ENCODE measurements at places on chromosomes 3 and 15. TPM values are rescaled to one million over a fixed set of nuclear protein-coding genes. Genes with fewer than 3 reads are reported as not detected.
A peak's percentile ranks its signal among the peaks of the same experiment; 100 is the strongest.

CHST14 gene
- total RNA-seq = 26.6 TPM

KBTBD8 gene
- total RNA-seq = 0.86 TPM

TMEM212 gene
- not detected for total RNA-seq

HACL1 gene
- total RNA-seq = 13.4 TPM

TAMM41 gene
- 8.2 TPM for total RNA-seq

GRCh38 chr3:155323063-155323666 is 29.7 kb upstream of the STRIT1 start:
- no peaks in the 10 kb centered on the region for H3K36me3 ChIP-seq
- H3K4me3 ChIP-seq = no peak overlapping the region
- H3K4me1 ChIP-seq = no peaks in the 10 kb centered on the region
- H3K27ac ChIP-seq = no peak overlapping the region
- H3K27me3 ChIP-seq = no peaks in the 10 kb centered on the region

- H3K36me3 ChIP-seq = no peaks in the 10 kb centered on the region
- H3K4me3 ChIP-seq = no peak overlapping the region
- H3K4me1 ChIP-seq = no peaks in the 10 kb centered on the region
- no peak overlapping the region for H3K27ac ChIP-seq
These were observed 16.9 kb downstream of the CEP19 start for GRCh38 chr3:196694941-196695848.

- H3K4me1 ChIP-seq = no peaks in the 10 kb centered on the region
- DNase-seq = peak; percentile 43
- H3K36me3 ChIP-seq = no peaks in the 10 kb centered on the region
- H3K4me3 ChIP-seq = peak within 1 kb of the TSS; percentile 71
- H3K27ac ChIP-seq = no peak within 1 kb of the TSS
- H3K27me3 ChIP-seq = peaks cover 57% of the 10 kb centered on the region
These were observed at the start of gene SV2B for GRCh38 chr15:91099995-91100813. TSS of gene SV2B (plus strand) at chr15:91100257. CDS start at chr15:91226264, 126,007 bp downstream.

- H3K36me3 ChIP-seq = no peaks in the 10 kb centered on the region
- no peak overlapping the region for H3K4me3 ChIP-seq
- H3K27me3 ChIP-seq = no peaks in the 10 kb centered on the region
These were observed 48.7 kb downstream of the BSN start for GRCh38 chr3:49602877-49603411.

DNA sequence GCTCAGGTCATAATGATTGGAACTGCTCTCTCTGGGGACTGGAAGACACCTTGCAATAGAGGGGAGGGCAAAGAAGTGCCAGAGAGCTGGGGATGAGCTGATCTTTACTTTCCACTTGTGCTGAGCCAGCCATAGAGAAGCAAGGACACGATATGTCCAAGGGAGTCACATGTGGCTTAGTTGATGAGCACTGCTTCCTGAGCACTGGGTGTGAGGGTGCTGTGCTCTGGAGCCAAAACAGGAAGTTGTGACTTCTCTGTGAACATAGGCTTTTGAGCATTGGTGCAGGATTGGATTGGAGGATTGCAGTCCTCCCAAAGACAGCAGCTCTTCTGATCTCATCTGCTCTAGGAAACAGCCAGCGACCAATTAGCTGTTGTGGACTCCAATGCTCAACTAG is 6.7 kb downstream of the PARP14 start:
- no peak for DNase-seq
- H3K27ac ChIP-seq = no peak overlapping the region
- H3K27me3 ChIP-seq = no peaks in the 10 kb centered on the region
- 0 out of 2 replicates have a peak, but pooled peaks cover 2% of the 10 kb centered on the region for H3K36me3 ChIP-seq
- H3K4me3 ChIP-seq = no peak overlapping the region

DNA sequence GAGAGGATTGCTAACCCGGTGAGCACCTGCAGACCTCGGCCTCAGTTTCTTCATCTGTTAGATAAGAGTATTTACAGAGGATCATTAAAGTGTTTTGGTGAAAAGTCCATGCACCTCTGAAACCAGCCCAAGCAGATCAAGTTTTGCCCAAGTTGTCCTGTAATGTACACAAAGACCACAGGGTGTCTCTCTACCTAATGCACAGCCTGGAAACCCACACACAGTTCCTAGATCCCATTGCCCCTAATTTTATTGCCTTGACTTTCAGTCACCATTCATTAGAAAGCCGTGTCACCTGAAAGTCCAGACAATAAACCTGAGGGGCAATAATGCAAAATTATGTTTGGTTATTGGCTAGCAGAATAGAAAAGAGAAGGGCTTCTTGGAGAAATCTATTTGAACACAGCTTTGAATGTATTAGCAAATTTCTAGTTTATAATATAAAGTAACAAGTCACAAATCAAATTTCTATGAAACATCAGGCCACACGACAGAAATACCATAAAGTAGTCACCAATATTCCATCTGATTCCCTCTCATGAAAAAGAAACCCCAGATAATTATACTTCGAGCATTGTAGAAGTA is 161.3 kb upstream of the SLC2A2 start:
- H3K27me3 ChIP-seq = no peaks in the 10 kb centered on the region
- no peak overlapping the region for H3K4me3 ChIP-seq
- H3K27ac ChIP-seq = no peak overlapping the region
- H3K36me3 ChIP-seq = no peaks in the 10 kb centered on the region
- DNase-seq = peak; percentile 63

DNA sequence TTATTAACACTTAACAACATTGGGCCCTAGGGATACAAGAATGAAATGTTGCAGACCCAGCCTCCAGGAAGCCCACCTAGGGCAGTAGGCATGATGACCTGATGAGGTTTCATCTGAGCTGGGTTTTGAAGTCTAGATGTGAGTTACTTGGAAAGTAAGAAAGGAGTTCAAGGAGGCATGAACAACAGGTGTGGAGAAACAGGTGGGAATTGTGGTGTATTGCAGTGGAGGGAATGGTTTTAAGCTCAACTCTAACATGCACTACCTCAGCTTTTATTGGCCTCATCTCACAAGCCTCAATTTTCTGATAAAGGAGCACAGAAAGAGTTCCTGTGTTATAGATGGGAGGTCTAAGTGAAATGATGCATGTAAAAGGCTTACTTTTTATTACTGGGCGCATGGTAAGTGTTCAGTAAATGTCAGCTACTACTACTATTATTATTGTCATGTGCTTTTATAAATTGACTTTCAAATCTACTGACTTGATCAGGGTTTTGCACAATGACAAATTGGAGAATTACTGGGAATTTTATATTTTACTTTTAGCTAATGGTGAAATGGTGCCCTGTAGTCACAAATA is 19.3 kb downstream of the SCAANT1 start:
- no peaks in the 10 kb centered on the region for H3K27me3 ChIP-seq
- H3K4me1 ChIP-seq = peaks cover 9% of the 10 kb centered on the region
- H3K4me3 ChIP-seq = no peak overlapping the region
- DNase-seq = no peak
- H3K36me3 ChIP-seq = no peaks in the 10 kb centered on the region

DNA sequence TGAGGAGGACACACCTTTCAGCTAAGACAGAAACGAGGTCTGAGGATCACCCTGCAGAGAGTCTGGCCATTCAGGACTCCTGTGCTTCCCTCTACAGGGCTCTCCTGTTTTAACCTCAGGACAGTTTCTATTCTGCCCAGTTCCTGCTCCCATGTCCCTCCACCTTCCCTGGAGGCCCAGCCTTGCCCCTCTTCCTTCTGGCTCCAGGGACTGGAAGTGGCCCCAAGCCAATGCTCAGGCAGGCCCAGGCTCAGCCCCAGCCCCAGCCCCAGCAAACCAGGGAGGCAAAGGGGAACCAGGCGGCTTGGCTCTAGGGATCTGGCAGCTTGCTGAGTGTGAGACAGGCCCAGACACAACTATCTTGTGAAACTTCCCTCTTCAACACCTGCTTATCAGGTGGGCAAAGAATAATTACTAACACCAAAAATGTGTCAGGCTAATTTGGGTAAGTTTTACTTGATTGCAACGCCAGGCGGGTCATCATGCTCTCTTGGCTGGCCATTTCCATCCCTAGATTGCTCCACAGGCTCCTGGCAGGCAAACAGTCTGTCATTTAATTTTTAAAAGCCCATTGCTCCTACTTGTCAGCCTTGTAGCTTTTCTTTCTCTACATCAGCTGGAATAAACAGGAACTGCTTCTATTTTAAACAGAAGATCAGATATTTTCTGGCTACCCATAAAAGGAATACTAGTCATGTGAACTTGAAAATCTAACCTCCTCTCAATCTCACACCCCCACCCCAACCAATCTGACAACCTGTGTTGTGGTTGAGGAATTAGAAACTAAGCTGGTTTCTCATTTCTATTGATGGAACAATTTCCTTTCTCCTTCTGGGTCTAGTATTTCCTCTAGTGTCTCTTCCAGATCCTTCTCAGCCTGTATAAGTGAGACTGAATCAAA is 33.5 kb downstream of the UPK1B start:
- no peak overlapping the region for H3K27ac ChIP-seq
- H3K4me1 ChIP-seq = no peaks in the 10 kb centered on the region
- no peak overlapping the region for H3K4me3 ChIP-seq
- peaks cover 11% of the 10 kb centered on the region for H3K36me3 ChIP-seq
- DNase-seq = peak; percentile 20
- H3K27me3 ChIP-seq = no peaks in the 10 kb centered on the region

DNA sequence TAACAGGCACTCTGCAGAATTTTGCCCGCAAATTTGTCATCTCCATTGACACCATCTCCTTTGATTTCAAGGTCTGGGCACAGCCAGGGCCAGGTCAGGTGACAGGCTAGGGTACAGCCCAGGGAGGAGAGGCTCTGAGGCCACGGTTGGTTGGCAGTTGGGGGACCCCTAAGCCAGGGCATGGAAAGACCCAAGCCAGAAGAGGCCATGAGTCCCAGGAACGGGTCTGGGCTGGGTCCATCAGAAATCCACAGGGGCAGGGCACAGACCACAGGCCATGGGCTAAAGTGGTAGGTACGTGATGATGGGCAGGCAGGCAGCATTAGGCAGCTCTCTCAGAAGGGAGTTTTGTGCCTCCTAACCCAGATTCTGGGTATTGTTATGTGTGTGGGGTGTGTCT is 45.8 kb downstream of the SEMA3G start:
- no peak overlapping the region for H3K27ac ChIP-seq
- no peaks in the 10 kb centered on the region for H3K36me3 ChIP-seq
- no peak overlapping the region for H3K4me3 ChIP-seq
- H3K4me1 ChIP-seq = no peaks in the 10 kb centered on the region
- no peak for DNase-seq

- H3K27me3 ChIP-seq = peaks cover 28% of the 10 kb centered on the region
- H3K36me3 ChIP-seq = no peaks in the 10 kb centered on the region
- H3K27ac ChIP-seq = no peak overlapping the region
- no peak for DNase-seq
These were observed 3.5 kb upstream of the FAM81A start for GRCh38 chr15:59434481-59434880.

DNA sequence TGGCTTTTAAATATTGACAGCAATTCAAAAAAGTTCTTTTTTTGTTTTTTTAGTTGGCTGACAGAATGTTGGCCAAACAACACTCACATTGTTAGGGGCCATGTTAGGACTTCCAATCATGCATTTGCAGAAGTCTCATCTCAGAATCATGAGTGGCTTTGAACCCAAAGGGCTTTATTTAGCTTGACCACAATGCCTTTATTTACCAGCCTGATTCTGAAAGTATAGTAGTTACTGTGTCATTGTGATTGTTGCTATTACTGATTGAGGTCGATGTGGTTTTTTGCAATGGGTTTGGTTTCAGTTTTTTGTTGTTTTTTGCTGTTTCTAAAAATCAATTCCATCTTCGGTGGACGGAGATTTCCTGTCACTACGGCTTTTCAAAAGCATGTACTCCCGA is 7.2 kb downstream of the GLDN start:
- H3K4me1 ChIP-seq = no peaks in the 10 kb centered on the region
- no peak overlapping the region for H3K4me3 ChIP-seq
- H3K36me3 ChIP-seq = no peaks in the 10 kb centered on the region
- H3K27me3 ChIP-seq = no peaks in the 10 kb centered on the region
- DNase-seq = no peak

DNA sequence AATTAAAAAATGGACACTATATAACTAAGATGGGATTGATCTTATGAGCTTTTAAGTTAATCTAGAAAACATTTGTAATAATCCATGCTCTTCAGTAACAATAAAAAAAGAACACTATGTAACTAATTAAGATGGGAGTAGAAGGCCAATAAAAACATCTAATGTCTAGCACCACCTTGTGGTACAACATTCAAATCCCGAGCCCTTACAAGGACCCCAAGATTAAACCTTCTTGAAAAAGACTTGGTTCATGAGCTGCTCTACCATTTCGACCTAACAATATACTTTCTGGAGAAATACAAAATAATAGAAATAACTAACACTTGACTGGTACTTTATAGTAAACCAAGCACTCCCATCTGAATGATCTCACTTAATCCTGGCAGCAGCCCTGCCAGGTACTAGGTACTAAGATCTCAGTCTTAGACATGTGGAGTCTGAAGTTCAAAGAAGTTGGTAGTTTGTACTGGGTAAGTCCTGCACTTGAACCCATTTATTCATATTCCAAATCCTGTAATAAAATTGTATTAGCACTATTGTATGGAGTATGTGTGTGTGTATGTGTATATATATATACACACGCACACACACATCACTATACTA is 21.8 kb downstream of the METTL6 start:
- no peak overlapping the region for H3K27ac ChIP-seq
- DNase-seq = peak; percentile 77
- no peaks in the 10 kb centered on the region for H3K27me3 ChIP-seq
- no peaks in the 10 kb centered on the region for H3K36me3 ChIP-seq

DNA sequence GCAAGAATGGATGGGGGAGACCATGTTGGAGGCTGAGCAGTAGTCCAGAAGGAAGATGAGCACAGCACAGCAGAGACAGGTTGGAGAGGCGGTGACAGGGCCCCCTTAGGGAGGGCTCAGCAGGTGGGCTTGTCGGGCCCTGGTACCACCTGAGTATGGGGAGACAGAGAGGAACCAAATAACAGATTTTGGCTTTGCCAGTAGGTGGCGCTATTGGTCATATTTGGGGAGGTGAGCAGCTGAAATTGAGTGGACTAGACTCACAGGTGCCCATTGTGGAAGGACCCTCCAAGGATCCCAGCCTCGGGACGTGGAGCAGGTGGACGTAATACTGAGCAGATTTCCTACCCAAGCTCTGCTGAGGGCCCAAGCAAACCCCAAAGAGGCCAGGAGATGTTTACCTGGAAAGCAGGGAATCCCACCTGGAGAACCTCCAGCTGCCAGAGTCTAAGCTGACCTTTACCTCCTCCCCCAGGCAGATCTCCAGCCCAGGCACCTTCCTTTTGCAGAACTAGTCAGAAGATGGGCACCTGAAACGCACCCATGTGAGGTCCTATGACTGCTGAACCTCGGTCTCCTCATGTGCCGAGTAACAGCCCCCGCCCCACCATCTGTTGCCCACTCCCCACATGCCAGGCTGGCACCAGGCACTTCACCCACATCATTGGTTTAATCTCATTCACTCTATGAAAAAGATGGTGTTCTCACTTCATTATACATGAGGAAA is 24.6 kb upstream of the CORO2B start:
- DNase-seq = peak; percentile 61
- H3K4me1 ChIP-seq = peaks cover 5% of the 10 kb centered on the region
- H3K27me3 ChIP-seq = no peaks in the 10 kb centered on the region
- no peaks in the 10 kb centered on the region for H3K36me3 ChIP-seq

Data from GM23248 (cell line).